ENCODE measurements at places on chromosomes 7 and 10. TPM values are rescaled to one million over a fixed set of nuclear protein-coding genes. Genes with fewer than 3 reads are reported as not detected.

The BMPER gene
- not detected for total RNA-seq

The WDFY4 gene
- not detected for total RNA-seq

The SORCS1 gene
- total RNA-seq, result not detected

The CACNB2 gene
- not detected for total RNA-seq

GRCh38 chr10:107451047-107451446 is 286.5 kb upstream of the SORCS1 start:
- DNase-seq, result no peak

- DNase-seq, result peak; percentile 13
Observed at GRCh38 chr10:23096802-23097549, 1.6 kb downstream of the MSRB2 start.

The MYO3A gene
- total RNA-seq, result not detected

GRCh38 chr7:98294798-98295382 is 13.4 kb downstream of the BRI3 start:
- peak; percentile 52 for DNase-seq

GRCh38 chr10:1343176-1343575 is 287.0 kb downstream of the WDR37 start:
- DNase-seq, result no peak

The GRID1 gene
- total RNA-seq, result not detected

DNA sequence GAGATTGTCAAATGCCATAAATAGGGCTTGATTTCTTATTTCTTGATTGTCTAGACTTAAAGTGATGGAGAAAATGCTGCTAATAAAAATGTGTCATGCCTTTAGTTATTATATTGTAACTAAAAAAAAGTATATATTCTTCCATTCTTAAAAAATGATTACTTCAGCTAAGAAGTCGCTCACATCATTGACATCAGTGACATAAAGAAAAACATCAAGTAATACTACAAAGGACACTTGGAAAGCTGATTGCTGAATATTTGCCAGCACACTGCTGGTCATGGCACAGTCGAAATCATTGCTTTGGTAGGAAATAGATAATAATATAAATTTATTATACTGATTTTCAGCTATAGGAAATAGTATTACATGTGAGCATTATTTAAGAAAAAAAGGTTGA is 62.6 kb downstream of the LOXL4 start:
- no peak for DNase-seq

DNA sequence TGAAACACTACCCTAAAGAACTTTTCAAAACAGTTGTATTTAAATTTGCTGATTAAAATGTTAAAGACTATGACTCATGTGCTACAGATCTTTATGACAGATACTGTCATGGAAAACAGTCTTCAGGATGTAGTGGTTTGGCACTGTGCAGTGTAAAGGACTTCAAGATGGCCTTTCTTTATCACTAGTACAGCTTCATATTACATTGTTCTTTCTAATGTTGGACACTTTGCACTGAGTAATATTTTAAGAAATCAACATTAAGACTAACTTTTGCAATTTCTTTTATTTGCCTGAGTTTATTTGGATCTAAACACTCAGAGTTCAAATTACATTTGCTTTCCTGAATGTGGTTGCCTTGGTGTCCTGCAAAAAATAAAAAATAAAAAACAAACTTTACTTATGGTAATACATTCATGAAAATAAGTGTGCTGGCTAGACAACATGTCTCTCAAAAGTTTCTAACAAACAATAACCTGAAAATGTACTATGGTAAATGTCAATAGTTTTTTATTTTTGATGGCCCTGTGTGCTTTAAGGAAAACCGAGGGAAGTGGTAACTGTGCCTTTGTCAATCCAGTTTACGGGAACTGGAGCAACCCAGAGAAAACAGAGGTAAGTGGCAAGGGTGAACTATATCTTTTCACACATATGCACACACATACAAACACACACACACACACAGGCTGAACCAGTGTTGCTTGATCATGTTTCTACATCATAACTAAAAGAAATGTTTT is 85.9 kb upstream of the PLXDC2 start:
- no peak for DNase-seq
